GM04504 (cell line): ENCODE measurements at places on chromosomes 3 and 15.
A peak's percentile ranks its signal among the peaks of the same experiment; 100 is the strongest.

- no peak for DNase-seq
Measured at GRCh38 chr3:138443091-138443490, 8.7 kb downstream of the ESYT3 start.

GRCh38 chr3:59829527-59829926, 779.7 kb upstream of the CFAP20DC start:
- no peak for DNase-seq

- DNase-seq = no peak
Measured at GRCh38 chr3:142657033-142657432, 60.8 kb downstream of the PLS1 start.

DNA sequence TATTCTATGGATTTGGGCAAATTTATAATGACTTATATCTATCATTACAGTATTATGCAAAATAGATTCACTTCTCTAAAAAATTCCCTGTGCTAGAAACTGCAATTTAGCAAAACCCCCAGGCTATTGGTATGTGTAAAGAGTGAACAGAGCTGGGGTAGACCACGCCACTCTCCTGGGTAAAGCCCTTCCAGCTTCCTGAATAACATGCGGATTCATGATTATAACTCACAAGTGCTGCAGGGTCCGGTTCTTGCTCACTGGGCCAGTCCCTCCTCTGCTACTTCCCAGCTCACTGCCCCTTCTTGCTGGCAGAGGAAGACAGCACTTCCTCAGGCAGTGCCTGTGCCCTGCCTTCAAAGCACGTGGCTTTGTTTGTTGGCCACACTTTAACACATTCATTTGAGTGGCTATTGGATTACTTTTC, 4.1 kb downstream of the CD80 start:
- no peak for DNase-seq

- no peak for DNase-seq
Measured at GRCh38 chr3:140094487-140094886, 159.5 kb downstream of the CLSTN2 start.

DNA sequence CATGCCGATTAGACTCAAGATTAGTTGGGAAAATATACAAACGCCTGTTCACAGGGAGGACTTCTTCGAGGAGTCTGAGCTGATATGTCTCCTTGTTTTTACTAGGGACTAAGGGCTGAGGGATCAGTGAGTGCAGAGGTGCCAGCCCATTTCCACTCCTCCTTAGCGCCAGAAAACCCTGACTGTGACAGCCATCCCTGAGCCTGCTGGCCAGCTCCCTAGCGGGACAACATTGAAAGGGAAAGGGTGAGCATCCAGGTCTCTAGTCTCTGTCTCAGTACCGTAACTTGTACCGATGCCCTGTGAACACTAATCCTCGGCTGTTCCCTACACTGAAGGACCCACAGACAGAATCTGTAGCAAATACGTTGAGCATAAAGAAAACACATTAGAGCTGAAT, 243.4 kb downstream of the WNT5A start:
- DNase-seq = no peak

DNA sequence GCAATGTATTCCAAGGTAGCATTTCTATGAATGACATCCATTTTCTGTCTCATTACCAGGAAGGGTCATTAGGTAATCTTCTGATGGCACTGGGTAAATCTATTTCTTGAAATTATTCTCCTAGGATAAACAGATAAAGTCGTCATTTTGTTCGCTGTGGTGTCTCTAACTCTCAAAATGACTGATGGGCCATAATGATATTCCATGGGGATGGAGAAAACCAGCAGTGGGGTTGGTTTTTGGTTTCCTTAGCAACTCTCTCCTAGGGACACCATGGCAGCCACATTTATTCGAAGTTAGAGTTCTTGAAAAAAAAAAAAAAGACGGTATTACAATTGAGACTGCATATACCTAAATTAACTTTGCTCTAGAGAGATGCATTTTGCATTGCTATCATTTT, 231.3 kb upstream of the SLCO3A1 start:
- no peak for DNase-seq

GRCh38 chr3:186193534-186194450, 84.9 kb upstream of the ETV5 start:
- DNase-seq = no peak

- DNase-seq = peak; percentile 20
Measured at GRCh38 chr15:55526559-55527036, 18.6 kb upstream of the DNAAF4 start.

GRCh38 chr3:73597476-73597875, 27.3 kb downstream of the PDZRN3 start:
- DNase-seq = no peak
